ENCODE measurements at places on chromosomes 11 and 22.

DNA sequence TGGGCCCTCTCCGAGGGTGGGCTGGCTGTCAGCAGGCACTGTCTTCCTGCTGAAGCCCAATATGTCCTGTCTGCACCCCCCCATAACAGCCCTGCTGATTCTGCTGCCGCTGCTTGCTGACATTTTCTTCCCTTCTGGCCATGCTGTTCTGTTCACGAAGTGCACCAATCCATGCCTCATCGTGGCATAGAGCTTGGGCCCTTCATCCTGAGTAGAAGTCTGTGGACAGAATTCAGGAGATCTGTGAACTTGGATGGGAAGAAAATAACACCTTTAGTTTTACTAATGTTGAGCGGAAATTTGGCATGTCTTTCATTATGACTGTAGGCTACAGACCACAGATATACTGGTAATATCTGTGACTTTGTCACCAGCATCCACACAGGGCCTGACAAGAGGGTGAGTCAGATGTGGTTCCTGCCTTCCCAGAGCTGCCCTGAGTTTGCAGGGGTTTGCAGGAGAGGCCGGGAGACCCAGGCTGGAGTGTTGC, 14.1 kb upstream of the KIAA0930 start:
- no peak for DNase-seq

- DNase-seq = no peak
Observed at GRCh38 chr22:22599248-22599647, 40.2 kb upstream of the PRAME start.

GRCh38 chr11:14672635-14673034, 29.0 kb downstream of the PDE3B start:
- no peak for DNase-seq

DNA sequence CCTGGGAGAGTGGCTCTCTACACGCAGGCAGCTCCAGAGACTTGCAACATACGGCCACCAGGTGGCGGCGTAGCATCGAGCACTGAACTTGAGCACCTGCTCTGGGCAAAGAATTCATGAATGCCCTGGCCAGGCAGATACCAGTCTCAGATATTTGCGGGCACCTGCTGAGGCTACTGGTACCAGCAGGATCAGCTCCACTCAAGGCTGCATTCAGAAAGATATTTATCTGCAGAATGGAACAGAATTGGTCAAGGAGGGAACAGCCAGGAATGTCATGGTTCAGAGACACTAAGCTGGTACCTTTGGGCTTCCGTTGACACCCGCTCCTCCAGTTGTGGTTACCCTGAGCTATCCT, 10.8 kb upstream of the CCDC86 start:
- DNase-seq = peak; percentile 70

GRCh38 chr11:44870181-44870580, 80.5 kb downstream of the TP53I11 start:
- no peak for DNase-seq

- no peak for DNase-seq
Observed at GRCh38 chr11:1702506-1702905, 5.5 kb downstream of the KRTAP5-6 start.

GRCh38 chr11:200224-201003, 6.8 kb downstream of the BET1L start:
- no peak for DNase-seq

DNA sequence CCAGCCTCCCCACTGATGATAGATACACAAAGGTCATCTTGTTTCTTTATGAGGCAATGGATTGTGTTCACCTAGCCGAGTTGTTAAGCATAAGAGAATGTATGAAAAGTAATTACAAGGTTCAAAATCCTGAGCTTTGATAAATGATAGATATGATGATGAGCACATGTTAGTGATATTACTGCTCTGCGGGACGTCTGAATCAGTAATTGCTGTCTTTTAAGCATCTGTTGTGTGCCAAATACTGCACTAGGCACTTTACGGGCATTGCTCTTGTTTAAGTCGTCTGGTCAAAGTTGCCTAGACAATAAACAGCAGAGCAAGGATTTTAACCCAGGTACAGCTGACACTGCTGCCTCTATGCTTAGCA, 559 bp upstream of the RNF141 start:
- DNase-seq = no peak

Measured in GM12891 (cell line).